ENCODE measurements at places on chromosomes 3 and 15. TPM values are rescaled to one million over a fixed set of nuclear protein-coding genes. Genes with fewer than 3 reads are reported as not detected.

The EEF1AKMT4 gene
- 6.2 TPM for total RNA-seq

The ZBED2 gene
- total RNA-seq: not detected

The DTX3L gene
- 14.0 TPM for total RNA-seq

The SPINT1 gene
- 3.2 TPM for total RNA-seq

The ST6GAL1 gene
- total RNA-seq: 84.9 TPM

The C2CD4A gene
- total RNA-seq: 1.2 TPM

The ANKRD34C gene
- not detected for total RNA-seq

The CCDC13 gene
- not detected for total RNA-seq

The PLAAT1 gene
- 0.98 TPM for total RNA-seq

The RBP2 gene
- total RNA-seq: not detected

The GCHFR gene
- 14.7 TPM for total RNA-seq

The SHISA5 gene
- total RNA-seq: 129 TPM

The SLC12A1 gene
- total RNA-seq: not detected

Data from vein endothelial cell (primary cell).